ENCODE measurements at places on chromosomes 11 and 22.

- no peak for DNase-seq
These were observed 9.1 kb downstream of the SMIM38 start for GRCh38 chr11:69164824-69165223.

DNA sequence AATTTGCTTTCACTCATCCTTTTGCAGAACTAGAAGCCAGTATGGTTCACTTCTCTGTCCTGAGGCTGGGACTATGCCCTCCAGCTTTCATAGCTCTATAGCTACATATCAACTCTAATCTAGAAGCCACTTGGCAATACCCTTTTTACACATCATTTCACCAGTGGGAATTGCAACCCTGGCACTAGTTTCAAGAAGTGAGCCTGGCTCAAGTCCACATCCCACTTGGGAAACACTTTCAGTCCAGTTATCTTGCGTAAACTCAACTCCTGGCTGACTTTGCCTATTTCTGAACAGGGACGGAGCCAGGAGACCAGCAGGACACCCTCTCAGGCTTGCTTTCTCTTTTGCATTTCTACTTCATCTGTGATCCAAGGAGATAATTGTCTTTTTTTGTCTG is 19.9 kb upstream of the FAT3 start:
- no peak for DNase-seq

- no peak for DNase-seq
These were observed 9.1 kb upstream of the ZBED5 start for GRCh38 chr11:10866893-10867331.

- no peak for DNase-seq
These were observed 540.8 kb downstream of the INSC start for GRCh38 chr11:15655552-15655951.

DNA sequence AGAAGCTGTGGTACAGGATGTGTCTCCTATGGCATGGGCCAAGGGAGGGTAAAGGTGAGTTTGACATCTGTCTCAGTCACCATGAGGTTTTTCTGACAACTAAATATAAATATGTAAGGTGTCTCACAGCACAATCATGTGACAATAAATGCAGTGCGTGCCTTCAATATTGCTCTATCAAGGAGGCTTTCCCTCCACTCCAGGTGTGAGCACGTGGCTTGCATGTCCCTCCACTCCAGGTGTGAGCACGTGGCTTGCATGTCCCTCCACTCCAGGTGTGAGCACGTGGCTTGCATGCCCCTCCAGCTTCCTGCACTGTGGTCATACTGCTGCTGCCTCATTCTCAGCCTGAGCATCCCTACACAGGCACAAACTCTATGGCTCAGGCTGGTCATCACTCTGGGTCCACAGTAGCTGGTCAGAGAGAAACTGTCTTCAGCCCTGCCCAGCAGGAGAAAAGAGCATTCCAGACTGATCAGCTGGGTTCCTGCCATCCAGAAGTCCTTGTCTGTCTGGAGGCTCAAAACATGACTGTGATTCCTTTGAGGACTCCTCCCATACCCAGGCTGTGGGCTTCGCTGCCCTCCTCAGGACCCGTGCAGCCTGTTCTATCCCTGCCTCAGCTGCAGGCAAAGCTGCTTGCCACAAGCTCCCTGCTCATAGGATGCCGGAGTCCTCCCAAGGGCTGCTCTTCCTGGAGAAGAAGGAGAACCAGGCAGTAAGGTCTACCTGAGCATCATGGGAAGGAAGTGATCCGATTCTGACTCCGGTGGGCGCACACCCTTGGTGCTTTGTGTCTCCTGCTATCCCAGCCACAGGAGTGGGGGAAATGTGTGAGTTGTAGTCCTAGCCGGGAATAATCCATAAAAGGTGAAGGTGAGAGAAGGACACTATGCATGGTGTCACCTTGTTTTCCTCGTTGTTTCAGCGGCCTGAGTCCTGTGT is 33.4 kb upstream of the VPREB1 start:
- DNase-seq, result no peak

DNA sequence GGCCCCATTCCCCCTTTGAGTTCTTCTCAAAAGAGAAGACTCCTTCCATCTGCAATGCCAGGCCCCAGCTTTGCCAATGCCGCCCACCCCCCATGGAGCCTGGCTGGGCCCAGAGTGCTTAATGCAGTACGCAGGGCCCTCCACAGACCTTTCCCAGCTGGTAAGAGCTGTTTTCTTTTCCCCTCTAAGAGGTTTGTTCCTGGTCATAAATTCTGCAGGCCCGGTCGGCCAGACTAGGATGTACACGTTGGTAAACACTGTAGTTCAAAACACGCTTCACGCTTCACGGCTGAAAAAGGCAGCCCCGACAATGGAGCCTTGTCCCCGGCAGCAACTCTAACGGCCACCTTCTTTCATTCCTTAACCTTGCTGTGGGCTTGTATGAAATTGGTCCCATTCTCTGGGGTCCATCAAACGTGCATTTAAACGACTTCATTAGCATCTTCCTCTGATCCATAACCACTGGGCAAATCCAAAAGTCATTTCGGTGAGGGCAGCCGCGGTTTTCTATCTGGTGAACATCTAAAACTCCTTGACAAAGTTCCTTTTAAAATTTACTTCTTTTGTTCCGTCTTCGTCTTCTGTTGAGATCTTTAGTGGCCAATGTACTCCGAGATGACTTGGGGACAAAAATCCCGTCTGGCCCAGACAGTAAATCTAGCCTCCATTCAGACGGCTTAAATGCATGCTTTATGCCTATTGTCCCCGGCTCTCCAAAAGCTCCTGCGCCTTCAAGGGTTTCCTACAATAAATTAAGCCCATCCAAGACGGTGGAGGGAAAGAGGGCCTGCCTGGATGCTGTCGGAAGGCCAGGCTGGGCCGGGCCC is 60.0 kb upstream of the MYEOV start:
- no peak for DNase-seq

- no peak for DNase-seq
These were observed 100.4 kb upstream of the TOP3B start for GRCh38 chr22:22082960-22083359.

DNA sequence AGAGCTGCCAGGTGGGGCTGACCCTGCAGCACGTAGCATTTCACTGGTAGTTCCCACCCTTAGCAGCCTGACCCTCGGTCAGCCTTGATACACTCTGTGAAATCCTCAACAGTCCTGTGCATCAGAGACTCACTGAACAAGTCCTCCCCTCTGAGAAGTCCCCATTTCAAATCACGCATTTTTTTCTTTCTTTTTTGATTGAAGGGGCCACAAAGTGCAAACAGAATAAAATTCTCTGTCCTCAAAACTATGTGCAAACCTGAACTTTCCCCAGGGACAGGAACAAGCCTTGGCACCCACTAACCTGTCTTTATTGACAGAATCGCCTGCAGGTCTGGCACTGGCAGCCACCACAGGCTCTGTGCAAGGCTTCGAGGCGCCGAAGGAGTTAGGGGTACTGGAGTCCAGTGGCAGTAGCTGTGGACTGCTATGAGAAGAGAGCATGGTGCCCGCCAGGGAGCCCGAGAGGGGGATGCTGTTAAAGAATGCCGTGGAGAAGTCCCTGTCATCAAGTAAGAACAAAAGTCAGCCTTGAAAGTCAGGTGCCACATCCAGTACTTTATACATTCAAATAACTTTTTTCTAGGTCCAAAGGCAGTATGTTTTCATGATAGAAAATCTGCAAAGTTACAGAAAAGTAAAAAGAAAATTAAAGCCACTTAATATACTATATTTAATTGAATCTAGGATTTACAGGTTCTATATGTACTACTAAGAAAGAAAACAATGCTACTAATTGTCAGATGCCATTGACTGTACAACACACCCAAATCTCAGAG is 53.8 kb downstream of the HIRA start:
- no peak for DNase-seq

DNA sequence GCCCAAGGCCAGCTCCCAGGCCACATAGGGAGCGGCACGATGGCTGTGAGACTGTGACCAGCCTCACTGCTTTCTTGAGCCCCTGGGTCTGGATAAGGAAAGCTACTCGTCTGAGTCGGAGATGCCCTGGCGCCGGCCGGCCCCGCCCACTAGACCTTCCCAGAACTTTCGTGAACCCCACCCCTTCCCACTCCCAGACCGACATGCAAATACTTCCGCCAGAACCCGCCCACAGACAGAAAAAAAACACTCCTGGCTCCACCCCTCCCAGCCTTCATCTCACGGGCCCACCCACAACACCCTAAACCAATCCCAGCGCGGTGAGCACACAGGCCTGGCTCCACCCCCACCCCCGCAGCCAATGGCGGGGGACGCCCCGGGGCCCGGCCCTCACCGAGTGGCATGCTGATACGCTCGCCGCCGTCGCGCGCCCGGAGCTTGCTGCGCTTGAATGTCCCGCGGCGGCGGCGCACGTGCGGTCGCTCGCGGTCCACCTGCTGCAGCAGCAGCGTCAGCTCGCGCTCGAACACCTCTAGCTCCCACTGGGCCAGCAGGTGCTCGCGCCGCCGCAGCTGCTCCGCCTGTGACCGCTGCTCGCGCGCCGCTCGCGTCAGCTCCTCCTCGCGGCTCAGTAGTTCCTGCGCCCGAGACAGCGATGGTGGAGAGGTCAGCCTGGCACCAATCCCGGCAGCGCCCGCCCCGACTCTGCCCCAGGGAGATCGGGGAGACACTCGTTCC is 7.0 kb downstream of the MAP3K11 start:
- DNase-seq, result no peak

DNA sequence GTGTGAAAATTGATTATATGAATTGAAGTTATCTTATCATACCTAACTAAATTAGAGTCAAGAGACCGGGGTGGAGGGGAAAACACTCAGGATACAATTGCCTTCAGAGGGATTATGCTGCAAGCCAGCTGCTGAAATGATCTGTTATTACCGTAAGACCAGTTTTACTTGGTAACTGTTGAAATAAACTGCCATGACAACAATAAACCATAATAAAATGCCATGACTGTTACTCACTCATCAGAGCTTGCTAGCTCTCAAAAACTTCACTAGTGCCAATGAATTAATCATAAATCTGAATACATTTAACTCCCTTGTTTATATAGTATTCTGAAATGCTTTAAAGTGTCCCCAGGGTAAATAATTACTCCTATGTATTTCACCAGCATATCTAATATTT is 68.2 kb downstream of the CASP12 start:
- no peak for DNase-seq

DNA sequence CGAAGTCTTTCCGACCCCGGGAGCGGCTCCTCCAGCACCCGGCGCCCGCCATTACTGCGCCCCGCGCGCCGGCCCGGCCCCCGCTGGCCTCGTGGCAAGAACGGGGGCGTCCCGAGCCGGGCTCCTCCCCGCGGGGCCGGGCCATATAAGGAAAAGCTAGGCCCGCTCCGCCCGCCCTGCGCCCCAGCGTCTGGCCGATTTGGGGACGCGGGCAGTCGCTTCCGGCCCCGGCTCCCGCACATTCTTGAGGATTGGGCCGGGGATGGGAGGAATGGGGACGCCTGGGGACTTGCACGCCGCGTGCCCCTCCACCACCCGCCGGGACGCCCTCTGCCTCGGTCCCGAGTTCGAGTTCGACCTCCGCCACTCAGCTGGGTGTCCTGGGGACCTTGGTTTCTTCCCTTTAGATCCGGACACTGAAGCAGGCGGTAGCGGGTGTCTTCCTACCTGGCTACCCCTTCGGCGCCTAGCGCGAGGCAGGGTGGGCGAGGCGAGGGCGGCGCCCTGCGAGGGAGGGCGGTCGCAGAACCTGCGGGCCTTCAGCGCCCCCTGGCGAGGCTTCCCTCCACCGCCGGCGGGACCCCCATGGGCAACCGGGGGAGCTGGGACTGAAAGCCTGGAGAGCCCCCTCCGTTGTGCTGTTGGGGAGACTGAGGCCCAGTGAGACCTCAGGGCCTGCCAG is 3.8 kb downstream of the SMTN start:
- DNase-seq, result peak; percentile 84

DNA sequence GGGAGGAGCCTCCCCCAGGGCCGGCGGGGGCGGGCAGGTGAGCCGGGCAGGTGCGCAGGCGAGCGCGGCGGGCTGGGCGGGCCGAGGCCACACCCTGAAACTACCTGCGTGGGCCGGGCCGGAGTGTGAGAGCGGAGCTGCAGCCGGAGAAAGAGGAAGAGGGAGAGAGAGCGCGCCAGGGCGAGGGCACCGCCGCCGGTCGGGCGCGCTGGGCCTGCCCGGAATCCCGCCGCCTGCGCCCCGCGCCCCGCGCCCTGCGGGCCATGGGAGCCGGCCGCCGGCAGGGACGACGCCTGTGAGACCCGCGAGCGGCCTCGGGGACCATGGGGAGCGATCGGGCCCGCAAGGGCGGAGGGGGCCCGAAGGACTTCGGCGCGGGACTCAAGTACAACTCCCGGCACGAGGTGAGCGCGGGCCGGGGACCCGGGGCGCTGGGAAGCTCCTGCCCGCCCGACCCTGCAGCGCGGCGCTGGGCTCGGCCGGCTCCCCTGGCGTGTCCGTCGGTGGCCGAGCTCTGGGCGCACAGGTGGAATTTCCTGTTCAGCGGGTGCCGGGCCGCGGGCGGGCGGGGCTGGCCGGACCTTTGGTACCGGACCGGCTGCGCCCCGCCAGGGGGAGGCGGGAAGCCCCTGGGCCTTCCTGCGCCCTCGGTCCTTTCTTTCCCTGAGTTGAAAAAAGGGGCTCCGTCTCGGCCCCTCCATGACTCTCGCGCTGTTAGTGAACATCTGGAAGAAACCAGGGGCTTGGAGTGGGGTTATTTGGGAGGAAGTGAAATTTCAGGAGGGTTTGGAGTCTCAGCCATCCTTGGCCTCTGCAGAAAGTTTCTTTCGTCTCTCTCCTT is at the start of gene ST14:
TSS of gene ST14 (plus strand) at position 126 of the 841 bp plus-strand sequence. CDS start at position 324, 198 bp downstream.
- no peak for DNase-seq

DNA sequence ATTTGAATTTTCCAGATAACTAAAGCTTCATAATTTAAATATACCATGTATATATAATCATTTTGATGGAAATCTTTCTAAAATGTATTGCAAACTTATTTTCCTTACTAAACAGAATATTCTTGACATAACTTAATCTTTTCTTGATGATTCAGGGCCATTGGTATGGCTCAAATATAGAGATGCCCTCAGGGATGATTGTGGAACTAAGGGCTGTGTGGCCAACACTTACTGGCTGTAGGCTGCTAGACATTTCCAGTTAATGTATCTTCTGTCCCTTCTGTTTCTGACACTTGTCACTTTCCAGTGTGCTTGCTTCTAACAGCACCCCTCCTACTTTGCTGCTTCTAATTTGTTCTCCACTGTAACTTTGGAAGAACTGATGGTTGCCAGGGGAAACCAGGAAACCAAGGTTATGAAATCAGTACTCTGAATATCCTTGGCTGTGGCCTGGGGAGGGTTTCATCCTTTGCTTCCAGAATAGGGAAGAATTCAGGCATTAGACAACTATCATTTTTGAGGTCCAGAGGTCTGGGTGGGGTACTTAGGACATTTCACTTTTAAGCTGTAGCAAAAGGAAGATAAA is 697.2 kb downstream of the ETS1 start:
- no peak for DNase-seq

GRCh38 chr22:47245786-47246185 is 483.3 kb downstream of the TBC1D22A start:
- DNase-seq, result no peak

DNA sequence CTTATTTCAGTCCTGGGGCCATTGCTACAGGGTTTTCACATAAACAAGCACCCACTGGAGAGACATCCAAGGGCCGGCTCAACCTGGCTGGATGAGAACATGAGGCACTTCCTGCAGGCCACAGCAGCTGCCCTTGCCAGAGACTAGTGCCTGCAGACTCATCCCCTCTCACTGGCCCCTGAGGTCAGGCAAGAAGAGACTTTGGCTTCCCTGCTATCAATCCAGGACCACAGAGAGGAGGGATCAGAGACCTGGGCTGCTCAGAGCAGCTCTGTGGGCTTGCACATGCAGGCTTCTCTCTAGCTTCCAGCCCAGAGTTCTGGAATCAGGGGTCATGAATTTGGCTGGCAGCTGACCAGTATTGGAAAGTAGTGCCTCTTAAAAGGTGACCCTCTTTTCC is 79.5 kb downstream of the CABIN1 start:
- DNase-seq, result no peak
